ENCODE measurements at places on chromosomes 5 and 9.

DNA sequence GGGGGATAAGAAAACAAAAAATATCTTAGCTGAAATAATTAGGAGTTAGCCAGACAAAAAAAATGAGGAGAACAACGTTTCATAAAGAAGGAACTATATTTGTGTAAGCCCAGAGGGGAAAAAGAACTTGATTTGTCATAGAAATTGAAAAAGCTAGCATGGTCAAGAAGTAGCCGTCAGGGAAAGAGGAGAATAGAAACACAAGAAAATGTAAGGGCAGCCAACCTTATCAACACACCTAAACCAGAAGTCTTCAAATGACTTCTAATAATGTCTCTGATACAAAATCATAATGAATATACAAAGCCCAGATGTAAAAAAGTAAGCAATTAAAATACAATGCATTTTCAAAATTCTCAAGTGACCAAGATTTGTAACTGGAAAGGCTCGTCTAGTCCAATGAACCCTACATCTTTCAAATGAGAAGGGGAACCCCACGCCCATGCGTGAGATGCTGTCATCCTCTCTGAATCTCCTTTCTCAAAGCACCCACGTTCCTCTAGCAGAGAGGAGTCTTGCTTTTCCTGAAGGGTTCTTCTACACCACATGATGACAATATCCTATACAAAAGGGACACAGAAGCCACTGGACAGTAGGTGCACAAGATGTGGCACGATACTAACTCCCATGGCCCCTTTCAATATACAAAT is 103.7 kb downstream of the ARL15 start:
- no peak for DNase-seq

DNA sequence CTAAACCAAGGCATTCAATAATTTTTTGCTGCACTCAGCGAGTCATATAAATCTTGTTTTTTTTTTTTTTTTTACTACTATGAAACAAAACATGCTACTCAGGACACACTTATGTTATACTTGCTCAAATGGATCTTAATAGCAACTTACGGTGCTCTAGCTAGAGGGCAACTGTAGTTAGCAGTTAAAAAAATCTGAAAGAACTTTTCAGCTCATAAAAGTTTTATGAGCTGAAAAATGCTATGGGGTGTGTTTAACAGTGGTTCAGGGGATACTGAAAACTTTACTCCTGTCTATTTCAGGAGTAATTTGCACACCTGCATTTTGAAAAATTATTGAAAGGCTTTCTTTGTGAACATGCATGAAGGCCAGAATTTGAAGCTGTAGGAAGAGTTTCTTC is 53.4 kb downstream of the VCAN start:
- no peak for DNase-seq

DNA sequence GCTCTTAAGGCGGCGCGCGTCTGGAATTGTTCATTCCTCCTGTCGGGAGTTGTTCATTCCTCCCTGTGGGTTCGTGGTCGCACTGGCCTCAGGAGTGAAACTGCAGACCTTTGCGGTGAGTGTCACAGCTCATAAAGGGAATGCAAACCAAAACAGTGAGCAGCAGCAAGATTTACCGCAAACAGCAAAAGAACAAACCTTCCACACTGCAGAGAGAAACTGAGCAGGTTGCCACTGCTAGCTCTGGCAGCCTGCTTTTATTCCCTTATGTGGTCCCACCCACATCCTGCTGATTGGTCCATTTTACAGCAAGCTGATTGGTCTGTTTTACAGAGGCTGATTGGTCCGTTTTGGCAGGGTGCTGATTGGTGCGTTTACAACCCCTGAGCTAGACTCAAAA is 1365.3 kb upstream of the WWC1 start:
- DNase-seq: no peak

DNA sequence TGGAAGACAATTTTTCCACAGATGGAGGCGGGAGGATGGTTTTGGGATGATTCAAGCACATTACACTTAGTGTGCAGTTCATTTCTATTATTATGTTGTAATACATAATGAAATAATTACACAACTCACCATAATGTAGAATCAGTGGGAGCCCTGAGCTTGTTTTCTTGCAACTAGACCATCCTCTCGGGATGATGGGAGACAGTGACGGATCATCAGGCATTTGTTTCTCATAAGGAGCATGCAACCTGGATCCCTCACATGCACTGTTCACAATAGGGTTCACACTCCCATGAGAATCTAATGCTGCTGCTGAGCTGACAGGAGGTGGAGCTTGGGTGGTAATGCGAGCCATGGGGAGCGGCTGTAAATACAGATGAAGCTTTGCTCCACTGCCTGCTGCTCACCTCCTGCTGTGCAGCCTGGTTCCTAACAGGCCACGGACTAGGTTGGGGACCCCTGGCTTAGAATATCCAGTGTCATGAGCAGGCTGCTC is 1.6 kb downstream of the STKLD1 start:
- no peak for DNase-seq

DNA sequence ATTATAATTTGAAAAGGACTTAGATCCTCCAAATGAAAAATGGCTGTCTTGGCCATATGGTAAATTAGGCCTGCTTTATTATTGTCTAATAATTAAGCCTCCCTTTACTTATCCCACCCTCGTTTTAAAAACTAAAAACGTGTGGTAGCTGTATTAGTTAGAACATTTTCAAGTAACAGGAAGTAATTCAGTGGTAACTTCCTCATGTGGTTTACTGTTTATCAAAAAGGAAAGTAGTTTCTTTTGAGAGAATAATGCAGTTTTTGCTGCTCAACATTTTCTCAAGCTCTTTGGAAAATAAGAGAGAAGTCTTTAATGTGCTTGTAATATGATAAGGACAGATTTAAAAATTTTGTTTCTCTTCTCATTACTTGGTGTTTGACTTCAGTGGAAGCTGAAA is 26.0 kb downstream of the ZCCHC7 start:
- no peak for DNase-seq

GRCh38 chr9:129834489-129835127 is 467 bp downstream of the C9orf78 start:
- DNase-seq: peak; percentile 28

DNA sequence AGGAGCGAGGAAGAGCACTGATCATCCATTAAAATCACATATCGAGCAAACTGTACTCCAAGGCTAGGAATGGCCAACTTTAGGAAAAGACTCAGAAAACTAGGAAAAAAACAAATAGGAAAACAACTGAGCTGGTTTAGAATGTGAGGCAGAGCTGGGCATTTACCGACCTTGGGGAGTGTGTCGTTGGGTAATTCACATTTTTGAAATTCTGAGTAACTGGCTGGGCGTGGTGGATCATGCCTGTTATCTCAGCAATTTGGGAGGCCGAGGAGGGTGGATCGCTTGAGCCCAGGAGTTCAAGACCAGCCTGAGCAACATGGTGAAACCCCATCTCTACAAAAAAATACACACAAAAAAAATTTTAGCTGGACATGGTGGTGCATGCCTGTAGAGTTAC is 70.1 kb downstream of the ZFAND5 start:
- DNase-seq: no peak

Measured in stimulated activated CD4-positive, alpha-beta T cell treated with anti-CD3 and anti-CD28 coated beads, Interleukin-2, amount 100 ng/mL, for 48 hours (primary cell).